Stimulated activated CD4-positive, alpha-beta T cell treated with anti-CD3 and anti-CD28 coated beads, TNF-alpha, amount 100 ng/mL, for 1 hour (primary cell): ENCODE measurements at places on chromosomes 11 and 22.

- DNase-seq, result no peak
Observed at GRCh38 chr11:32154275-32154674, 63.4 kb downstream of the RCN1 start.

- no peak for DNase-seq
Observed at GRCh38 chr11:65290448-65291165, 24.1 kb upstream of the CDC42EP2 start.

GRCh38 chr11:83025267-83025704 is 46.4 kb downstream of the RAB30 start:
- no peak for DNase-seq

- no peak for DNase-seq
Observed at GRCh38 chr11:64593156-64594105, 2.4 kb downstream of the SLC22A12 start.

DNA sequence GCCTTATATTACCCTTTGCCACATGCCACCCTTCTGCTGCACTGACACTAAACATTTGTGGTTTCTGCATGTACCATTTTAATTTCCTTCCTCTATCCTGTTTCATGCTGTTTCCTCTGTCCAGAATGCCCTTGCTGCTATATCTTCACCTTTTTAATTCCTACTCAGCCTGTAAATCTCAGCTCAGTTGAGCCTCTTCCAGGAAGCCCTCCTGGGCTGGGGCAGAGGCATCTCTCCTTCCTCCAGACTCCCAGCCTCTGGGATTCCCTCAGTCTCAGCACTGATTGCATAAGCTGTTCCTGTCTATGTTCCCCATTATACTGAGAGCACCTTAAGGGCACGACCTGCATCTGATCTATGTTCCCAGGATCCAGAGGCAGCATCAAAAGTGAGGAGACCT is 98.7 kb downstream of the RNF169 start:
- no peak for DNase-seq

DNA sequence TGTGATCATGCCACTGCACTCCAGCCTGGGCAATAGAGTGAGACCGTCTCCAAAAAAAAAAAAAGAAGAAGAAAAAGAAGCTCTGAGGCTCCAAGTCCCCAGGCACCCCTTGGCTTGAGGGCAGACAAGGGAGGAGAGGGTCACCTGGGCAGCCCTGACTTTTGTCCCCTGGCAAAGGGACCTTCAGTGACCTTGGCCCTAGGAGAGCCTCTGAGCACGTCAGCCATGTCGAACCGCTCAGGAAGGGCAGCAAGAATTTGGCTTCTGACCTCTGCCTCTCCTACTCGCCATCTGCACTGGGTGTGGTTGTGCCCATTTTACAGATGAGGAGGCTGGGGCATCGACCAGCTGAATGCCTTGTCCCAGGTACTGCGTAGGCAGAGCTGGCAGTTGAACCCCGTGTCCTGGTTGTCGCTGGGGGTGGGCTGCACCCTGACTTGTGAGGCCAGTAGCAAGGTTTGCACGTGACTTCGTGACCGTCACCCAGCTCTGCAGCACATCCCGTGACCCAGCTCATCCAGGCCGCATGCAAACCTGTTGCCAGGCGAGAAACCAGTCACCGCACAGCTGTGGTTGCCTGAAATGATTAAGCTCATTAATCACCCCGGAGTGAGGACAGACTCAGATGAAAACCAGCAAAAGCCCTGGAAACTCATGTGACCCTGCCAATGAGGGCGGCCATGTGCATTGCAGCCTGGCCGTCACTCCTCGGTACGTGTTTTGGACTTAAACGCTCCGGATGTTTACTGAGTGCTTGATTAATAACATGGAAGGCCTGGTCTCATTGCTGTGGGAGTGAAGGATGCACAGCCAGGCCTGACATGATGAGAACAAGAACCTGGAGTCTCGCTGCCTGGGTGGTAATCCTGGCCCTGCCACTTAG is 47.7 kb upstream of the PPP6R3 start:
- DNase-seq, result no peak

GRCh38 chr11:35825386-35825785 is 118.5 kb upstream of the LDLRAD3 start:
- no peak for DNase-seq

- no peak for DNase-seq
Observed at GRCh38 chr11:124915541-124916369, 3.3 kb upstream of the HEPN1 start.

DNA sequence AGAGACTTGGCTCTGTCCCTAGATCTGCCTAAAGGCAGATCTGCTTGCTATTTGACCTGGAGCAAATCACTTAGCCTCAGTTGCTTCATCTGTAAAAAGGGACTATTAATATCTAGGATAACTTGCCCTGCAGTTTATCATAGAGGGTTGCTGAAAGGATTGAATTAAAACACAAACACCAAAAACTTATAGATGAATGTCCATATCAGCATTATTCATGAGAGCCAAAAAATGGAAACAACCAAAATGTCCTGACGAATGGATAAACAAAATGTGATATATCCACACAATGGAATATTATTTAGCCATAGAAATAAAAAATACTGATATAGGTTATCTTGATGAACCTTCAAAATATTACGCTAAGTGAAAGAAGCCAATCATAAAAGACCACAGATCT is 67.2 kb downstream of the USP35 start:
- no peak for DNase-seq

GRCh38 chr11:109480251-109480650 is 58.3 kb downstream of the C11orf87 start:
- no peak for DNase-seq

DNA sequence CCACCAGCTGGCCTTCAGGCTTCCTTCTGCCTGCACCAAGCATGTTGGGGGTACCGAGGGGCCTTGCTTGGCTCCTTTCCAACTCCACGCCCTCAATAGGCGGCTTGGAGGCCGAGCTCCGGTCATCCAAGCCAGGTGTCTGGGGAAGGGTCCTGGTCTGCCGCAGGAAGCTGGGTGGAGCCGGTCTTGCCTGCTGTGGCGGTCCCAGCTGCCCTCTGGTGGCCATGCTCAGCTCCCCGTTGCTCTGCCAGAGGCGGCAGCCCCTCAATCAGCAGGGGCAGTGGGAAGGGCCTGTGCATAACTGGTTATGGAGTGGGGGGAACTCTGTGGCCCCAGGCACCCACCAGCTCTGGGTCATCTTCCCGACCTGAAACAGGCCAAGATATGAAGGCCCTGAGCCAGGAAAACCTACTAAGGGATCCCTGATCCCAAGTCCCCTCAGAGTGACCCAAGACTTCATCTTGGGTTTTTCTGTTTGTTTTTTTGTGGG is 3.2 kb downstream of the ARVCF start:
- no peak for DNase-seq

- DNase-seq, result peak; percentile 52
Observed at GRCh38 chr11:3824714-3825472, 15.9 kb downstream of the RHOG start.

DNA sequence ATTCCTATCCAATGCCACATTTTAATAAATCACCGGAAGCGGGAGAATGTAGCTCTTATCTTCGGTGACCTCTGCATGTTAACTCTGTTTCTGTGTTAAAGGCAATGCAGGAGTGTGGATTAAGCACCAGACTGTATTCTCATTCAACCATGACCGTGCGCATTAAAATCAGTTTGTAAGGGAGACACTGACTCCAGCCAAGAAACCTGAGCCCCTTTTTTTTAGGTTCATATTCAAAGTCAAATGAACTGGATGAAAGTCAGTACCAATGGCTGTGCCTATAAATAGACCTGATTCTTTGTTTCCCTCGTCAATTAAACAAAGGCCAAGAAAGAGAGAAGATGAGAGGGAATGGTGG is 32.2 kb downstream of the C11orf91 start:
- no peak for DNase-seq

DNA sequence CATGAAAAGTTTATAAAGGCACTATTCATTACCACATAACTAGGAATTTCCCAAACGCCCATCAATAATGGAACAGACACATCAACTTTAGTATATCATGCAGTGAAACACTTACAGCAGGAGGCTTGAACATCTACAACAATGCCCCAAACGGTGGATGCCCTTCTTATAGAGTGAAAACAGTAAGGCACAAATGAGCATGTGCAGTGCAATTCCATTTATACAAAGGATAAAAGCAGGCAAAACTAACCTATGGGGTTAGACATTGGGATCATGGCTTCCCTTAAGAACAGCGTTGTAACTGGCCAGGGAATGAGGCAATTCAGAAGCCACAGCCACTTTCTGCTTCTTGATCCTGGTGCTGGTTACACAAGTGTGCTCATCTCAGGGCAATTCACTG is 1363.0 kb downstream of the TBC1D22A start:
- DNase-seq, result no peak

- no peak for DNase-seq
Observed at GRCh38 chr11:133919330-133920108, 37.2 kb downstream of the IGSF9B start.

DNA sequence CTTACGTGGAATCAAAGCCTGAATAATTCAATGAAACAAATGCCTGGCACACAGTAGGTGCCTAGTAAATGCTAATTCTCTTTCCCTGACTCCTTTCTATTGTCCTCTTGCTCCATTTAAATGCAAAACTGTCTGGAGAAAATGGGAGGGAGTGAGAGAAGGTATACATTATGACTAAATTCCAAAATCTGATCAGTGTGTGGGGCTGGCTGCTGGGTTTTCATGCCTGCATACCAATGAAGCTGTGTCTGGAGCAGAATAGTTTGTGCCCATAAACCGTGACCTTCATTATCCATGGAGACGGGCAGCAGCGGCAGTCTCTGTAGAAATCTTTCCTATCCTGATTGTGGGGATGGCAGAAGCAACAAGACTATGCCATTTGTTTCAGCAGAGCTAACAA is 223.4 kb upstream of the ZBED5 start:
- DNase-seq, result no peak

- no peak for DNase-seq
Observed at GRCh38 chr22:49825944-49826602, 1.6 kb downstream of the BRD1 start.
